Peyer's patch (tissue), 4 donors: ENCODE measurements at places on chromosomes 3 and 15. TPM values are rescaled to one million over a fixed set of nuclear protein-coding genes. Genes with fewer than 3 reads are reported as not detected.
A peak's percentile ranks its signal among the peaks of the same experiment; 100 is the strongest.

Gene SNAPC5
- 12.2 TPM for total RNA-seq

Gene VGLL3
- total RNA-seq = 1.1 TPM

Gene CALML4
- total RNA-seq = 138 TPM

Gene KIF23
- 33.8 TPM for total RNA-seq

Gene C3orf52
- total RNA-seq = 24.1 TPM

Gene CLDN11
- total RNA-seq = 16.6 TPM

- H3K36me3 ChIP-seq = peaks cover 10% of the 10 kb centered on the region
- peaks cover 34% of the 10 kb centered on the region for H3K4me1 ChIP-seq
- H3K4me3 ChIP-seq = no peak overlapping the region
- H3K27ac ChIP-seq = no peak overlapping the region
- H3K27me3 ChIP-seq = no peaks in the 10 kb centered on the region
These were observed 4.7 kb downstream of the NFKBIZ start for GRCh38 chr3:101853982-101854381.

GRCh38 chr3:110656394-110657025, 415.1 kb upstream of the NECTIN3 start:
- no peak overlapping the region for H3K4me3 ChIP-seq
- H3K27me3 ChIP-seq = no peaks in the 10 kb centered on the region
- DNase-seq = no peak

- no peaks in the 10 kb centered on the region for H3K36me3 ChIP-seq
- H3K27ac ChIP-seq = peak overlapping the region; percentile 81
- no peaks in the 10 kb centered on the region for H3K4me1 ChIP-seq
- peak; percentile 51 for DNase-seq
These were observed 129.4 kb downstream of the PLD1 start for GRCh38 chr3:171680726-171681411.

- no peaks in the 10 kb centered on the region for H3K4me1 ChIP-seq
- H3K36me3 ChIP-seq = no peaks in the 10 kb centered on the region
- no peak for DNase-seq
These were observed 21.8 kb upstream of the PROK2 start for GRCh38 chr3:71806736-71807135.

GRCh38 chr3:45962033-45962432, 18.8 kb downstream of the CXCR6 start:
- no peak for DNase-seq
- H3K27ac ChIP-seq = no peak overlapping the region
- no peaks in the 10 kb centered on the region for H3K36me3 ChIP-seq

GRCh38 chr3:133007601-133008000, 30.6 kb upstream of the TMEM108 start:
- no peaks in the 10 kb centered on the region for H3K36me3 ChIP-seq
- H3K27me3 ChIP-seq = no peaks in the 10 kb centered on the region
- DNase-seq = no peak
- H3K4me1 ChIP-seq = no peaks in the 10 kb centered on the region
